ENCODE measurements at places on chromosomes 11 and 22.
A peak's percentile ranks its signal among the peaks of the same experiment; 100 is the strongest.

DNA sequence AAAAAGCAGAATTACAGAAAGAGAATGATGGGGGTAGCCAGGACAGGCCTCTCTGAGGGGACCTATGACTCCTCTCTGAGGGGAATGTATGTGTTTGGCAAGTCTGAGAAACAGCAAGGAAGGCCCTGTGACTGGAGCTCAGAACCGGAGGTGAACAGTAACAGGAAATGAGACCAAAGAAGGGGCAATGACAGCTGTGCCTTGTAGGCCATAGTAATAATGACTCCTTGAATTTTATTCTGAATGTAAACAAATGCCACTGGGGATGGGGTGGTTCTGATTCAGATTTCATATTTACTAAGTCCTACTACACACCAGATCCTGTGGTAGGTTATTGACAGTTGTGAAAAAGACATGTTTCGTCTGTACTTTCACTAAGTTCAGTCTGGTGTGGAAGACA lies 52.8 kb upstream of the APOA1 start:
- DNase-seq = no peak

DNA sequence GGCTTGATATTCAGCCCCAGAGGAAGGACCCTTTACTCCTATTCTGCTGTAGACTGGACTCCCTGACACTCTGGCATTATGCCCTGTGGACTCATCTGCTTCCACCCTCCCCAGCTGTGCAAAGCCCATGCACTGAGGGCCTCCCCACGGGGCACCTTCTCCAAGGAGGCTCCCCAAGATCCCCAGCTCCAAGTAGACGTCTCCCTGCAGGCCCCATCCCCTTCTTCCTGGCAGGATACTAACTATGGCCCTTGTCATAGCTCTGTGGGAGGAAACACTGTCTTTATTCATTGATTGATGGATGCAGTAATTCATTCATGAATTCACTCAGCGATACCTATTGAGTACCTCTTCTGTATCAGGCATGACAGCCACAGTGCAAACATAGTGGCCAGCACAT lies 15.3 kb upstream of the APOL6 start:
- no peak for DNase-seq

GRCh38 chr11:128399251-128400121 lies 187.9 kb downstream of the ETS1 start:
- peak; percentile 73 for DNase-seq

GRCh38 chr22:47042861-47043496 lies 280.5 kb downstream of the TBC1D22A start:
- no peak for DNase-seq

- peak; percentile 79 for DNase-seq
These were observed 6.8 kb upstream of the OR2AT4 start for GRCh38 chr11:75103380-75104026.

- no peak for DNase-seq
These were observed 444.3 kb downstream of the TBC1D22A start for GRCh38 chr22:47206666-47207218.

DNA sequence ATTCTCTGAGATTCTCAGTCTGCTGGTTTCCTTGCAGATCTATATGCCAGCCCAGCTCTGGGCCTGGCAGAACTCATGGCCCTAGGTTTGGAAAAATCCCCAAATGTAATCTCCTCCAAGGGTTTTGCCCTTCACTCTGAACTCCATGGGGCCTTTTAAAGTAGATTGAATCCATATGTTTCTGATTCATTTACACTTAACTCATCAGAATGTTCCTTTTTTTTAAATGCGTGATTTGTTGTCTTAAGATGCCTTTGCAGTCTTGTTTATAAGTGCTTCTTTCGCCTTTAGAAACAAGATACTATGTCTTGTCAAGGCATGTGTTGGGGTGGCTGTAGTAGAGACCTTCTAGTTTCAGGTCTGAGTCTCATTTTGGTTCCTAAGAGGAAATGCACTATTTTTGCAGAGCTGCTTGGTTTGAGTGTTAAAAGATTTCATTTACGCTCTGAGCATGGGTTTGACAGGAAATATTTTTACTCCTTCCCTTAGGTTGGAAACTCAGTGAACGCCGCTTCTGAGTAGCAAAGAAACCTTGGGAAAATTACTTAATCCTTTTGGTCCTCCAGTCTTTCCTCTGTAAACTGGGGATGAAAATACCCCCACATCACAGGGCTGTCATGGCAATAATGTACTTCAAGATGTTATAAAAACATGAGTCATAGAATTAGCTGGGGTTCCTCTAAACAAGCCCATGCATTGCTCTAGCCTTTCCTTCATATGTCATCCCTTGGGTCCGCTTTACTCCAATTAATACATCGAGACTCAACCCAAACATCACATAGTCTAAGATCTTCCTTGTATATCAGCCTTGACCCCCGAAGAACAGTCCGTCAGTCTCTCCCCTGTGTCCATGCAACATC lies 83.5 kb downstream of the SNX19 start:
- no peak for DNase-seq

DNA sequence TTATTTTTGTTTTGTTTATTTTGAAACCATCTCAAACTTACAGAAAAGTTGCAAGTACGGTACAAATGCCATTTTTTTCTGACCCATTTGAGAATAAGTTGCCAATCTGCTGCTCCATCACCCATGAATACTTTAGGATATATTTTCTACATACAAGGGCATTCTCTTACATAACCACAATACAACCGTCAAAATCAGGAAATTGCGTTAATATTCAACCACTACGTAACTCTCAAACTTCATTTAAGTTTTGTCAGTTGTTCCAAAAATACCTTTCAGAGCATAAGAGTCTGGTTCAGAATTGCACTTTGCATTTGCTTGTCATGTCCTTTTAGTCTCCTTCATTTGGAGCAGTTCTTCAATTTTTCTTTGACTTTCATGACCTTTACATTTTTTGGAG lies 194.3 kb upstream of the BDNF start:
- DNase-seq = no peak

- no peak for DNase-seq
These were observed 261.4 kb downstream of the DDX10 start for GRCh38 chr11:108926171-108926840.

GRCh38 chr11:126282361-126282735 lies 545 bp upstream of the TIRAP start:
- peak; percentile 62 for DNase-seq

- DNase-seq = no peak
These were observed 489.6 kb downstream of the MN1 start for GRCh38 chr22:27311698-27312550.

GRCh38 chr22:21707677-21708076 lies 27.9 kb downstream of the YPEL1 start:
- no peak for DNase-seq
